Amygdala (tissue), 56 donors: ENCODE measurements at places on chromosomes 3 and 15.

GRCh38 chr15:85071504-85071903, 89.8 kb downstream of the PDE8A start:
- no peak for DNase-seq

DNA sequence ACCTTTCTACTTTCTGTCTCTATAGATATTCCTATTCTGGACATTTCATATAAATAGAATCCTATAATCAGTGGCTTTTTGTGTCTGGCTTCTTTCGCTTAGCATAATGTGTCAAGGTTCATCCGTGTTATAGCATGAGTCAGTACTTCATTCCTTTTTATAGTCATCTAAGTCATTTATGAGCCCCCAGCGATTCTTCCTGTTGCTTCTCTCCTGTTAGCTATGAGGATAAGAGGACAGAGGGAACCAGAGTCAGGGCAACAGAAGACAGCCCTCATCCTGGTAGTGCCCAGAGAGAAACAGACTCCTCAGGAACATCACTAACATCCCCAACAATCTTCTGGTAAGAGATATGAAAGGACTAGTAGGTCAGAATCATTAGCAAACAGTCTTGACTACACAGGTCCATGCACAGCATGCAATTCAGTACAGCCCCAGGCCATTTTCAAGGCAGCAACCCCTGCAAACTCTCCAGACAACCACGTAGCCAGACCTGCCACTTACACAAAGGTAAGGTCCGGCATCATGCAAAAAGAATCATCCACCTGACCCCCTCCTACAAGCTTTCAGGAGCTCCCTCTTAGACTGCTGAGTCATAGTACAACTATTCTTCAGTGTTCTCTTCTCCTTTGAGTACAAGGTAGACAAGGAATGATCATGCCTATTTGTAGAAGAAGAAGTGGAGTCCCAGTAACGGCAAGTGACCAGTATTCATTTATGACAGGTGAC, 91.5 kb downstream of the MYLK start:
- no peak for DNase-seq

DNA sequence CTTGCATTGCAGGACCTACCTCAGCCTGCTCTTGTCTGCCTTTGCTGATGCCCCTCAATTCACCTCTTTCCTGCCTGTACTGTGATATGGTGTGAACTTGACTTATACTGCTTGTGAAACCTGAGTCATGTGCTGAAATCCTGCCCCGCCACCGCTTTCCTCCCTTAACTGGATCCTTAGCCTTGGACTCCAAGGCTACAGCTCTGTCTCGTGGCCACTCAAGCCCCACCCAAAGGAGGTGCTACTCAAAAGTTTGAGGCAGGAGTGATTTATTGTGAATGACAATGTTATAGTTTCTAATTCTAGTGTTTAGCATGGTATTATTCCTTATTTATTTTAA, 56.1 kb downstream of the MYZAP start:
- DNase-seq, result no peak

- DNase-seq, result no peak
Observed at GRCh38 chr3:140724856-140725812, 47.3 kb downstream of the TRIM42 start.
